ENCODE measurements at places on chromosomes 3 and 15. TPM values are rescaled to one million over a fixed set of nuclear protein-coding genes. Genes with fewer than 3 reads are reported as not detected.

UNC13C gene
- total RNA-seq = not detected

GOLGA6L7 gene
- total RNA-seq = not detected

PSMD2 gene
- total RNA-seq = 570 TPM

PODXL2 gene
- 7.1 TPM for total RNA-seq

CCR1 gene
- not detected for total RNA-seq

ALDH1A2 gene
- 0.84 TPM for total RNA-seq

COL6A5 gene
- not detected for total RNA-seq

FAM81A gene
- total RNA-seq = 0.50 TPM

STAC gene
- total RNA-seq = 4.3 TPM

OR5H6 gene
- not detected for total RNA-seq

XCR1 gene
- total RNA-seq = not detected

GASK1A gene
- 1.2 TPM for total RNA-seq

GHSR gene
- total RNA-seq = not detected

TTC23 gene
- 15.8 TPM for total RNA-seq

SHF gene
- 1.3 TPM for total RNA-seq

PLCB2 gene
- 2.2 TPM for total RNA-seq

MUC4 gene
- total RNA-seq = not detected

GREM1 gene
- total RNA-seq = 26.1 TPM

MGLL gene
- total RNA-seq = 49.4 TPM

GPR62 gene
- total RNA-seq = 0.15 TPM

GOLGA8T gene
- total RNA-seq = not detected

INKA1 gene
- 2.5 TPM for total RNA-seq

RPUSD2 gene
- 13.2 TPM for total RNA-seq

SERINC4 gene
- 0.15 TPM for total RNA-seq

MRPL46 gene
- 23.0 TPM for total RNA-seq

NR1I2 gene
- under 0.01 TPM for total RNA-seq

CTXN2 gene
- total RNA-seq = not detected

FAM162A gene
- total RNA-seq = 15.3 TPM

DOCK3 gene
- total RNA-seq = under 0.01 TPM

CLDN18 gene
- not detected for total RNA-seq

ZNF662 gene
- total RNA-seq = 1.0 TPM

TMOD2 gene
- 3.5 TPM for total RNA-seq
